CD4-positive, alpha-beta T cell treated with Interleukin-2 at 100 ng/mL for 4 hours (primary cell): ENCODE measurements at places on chromosomes 7 and 10.

DNA sequence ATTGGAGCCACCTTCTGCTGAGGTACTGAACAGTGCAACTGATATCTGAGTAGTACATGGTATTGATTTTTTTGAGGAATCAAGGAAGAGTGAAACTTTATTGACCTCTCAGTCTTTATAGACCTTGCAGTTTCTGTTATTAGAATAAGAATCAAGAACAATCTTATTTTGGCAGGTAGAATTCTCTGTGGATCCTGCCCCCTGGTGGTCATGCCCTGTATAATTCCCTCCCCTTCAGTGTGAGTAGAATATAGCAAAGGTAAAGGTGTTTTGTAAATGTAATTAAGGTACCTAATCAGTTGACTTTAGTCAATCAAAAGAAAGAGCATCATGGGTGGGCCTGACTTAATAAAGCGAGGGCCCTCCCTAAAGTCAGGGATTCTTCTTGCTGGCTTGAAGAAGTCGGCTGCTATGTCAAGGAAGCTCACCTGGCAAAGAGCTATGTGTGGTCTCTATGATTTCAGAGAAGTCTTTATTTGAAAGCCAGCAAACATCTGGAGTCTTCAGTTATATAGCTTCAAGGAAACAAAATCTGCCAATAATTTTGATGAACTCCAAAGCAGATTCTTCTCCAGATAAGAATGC, 142.8 kb downstream of the LSM5 start:
- DNase-seq: peak; percentile 8

DNA sequence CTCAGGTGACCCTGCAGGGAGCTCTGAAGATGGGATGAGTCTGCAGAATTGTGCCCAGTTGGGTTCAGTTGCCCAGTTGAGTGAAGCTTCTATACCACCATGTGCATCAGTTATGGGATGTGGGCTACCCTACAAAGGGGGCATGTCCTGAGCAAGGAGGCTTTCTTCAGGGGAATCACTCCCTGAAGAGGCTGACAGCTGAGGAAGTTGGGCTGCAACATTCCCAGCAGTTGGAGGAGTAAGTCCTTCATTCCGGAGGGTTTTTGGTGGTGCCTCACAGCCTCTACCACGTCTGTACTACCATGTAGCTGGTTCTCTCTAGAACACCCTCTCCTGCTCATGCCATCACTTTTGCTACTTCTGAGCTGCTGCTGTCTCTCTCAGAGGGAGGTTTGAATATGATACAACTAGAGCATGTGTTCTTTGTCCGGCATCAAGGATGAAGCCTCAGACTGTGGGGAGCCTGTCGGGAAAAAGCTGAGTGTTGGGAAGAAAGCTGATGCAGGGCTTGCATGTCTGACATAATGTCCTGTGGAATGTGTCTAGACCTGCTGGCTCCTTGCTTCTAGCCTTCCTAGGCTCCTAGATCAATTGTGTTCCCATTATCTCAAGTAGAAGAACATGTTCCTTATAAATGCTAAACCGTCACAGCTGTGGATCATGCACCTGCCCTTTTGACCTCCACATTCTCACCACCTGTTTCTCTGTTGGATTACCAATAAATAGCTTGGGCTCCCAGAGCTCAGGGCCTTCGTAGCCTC, 355.8 kb downstream of the CCSER2 start:
- no peak for DNase-seq

GRCh38 chr10:26457088-26457487, 18.9 kb downstream of the APBB1IP start:
- DNase-seq: no peak

DNA sequence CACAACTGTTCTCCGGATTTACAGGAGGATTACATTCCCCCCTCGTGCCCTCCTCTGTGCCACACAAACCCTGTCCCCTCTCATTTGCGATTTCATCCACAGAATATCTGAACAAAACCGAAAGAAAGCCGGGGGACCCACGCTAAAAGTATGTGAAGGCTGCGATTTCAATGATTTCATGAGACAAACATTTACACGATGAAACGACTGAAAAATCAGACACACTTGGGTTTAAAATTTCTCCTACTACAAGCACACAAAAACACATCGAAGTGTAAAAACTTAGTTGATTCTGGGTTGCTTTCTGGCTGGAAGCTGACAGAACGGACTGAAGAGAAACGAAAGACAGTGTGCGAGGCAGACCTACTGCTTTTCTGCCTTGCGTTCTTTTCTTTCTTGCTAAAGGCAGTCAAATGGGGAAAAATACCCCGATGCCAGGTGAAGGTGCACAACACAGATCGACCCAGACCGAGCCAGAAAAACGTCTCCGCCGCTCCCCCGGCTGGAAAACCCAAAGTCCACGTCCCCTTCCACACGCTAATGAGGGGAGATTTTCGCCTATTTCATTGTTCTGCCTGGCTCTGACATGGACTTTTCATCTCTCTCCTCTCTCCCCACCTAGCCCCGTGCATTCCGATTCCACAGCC, 1.2 kb downstream of the HIPK2 start:
- DNase-seq: peak; percentile 34

DNA sequence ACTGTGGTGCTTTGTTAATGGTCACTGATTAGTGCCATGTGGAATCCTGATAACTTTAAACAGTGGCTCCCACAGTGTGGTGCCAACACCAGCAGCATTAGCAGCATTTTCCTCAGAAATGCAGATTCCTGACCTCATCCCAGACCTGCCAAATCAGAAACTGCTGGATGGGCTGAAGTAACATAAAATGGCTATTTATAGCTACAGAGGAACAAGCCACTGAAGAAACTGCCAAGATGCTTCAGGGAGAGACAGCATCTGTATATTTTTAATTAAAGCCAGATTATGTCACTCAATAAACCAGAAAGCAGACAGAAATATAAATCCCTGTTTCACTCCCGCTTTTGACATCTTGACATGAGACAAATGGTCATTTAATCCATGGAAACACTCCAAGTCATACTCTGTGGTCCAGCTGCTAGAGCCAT, 178.5 kb downstream of the AMPH start:
- DNase-seq: no peak

DNA sequence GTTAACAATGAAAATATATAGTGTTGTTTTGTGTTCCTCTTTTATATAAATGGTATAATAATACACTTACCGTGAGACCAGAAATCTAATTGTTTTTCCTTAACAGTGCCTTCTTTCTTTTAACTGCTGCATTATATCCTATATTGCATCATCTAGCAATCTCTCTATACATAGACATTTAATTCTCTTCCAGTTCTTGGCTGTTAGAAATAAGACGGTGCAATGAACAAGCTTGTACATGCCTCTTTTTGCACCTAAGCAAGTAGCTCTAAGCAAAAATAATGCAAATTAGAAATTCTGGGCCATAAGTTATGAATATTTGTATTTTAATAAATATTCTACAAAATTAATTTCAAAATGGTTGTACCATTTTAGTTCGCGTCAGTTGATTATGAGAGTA, 55.9 kb upstream of the AHR start:
- DNase-seq: no peak

DNA sequence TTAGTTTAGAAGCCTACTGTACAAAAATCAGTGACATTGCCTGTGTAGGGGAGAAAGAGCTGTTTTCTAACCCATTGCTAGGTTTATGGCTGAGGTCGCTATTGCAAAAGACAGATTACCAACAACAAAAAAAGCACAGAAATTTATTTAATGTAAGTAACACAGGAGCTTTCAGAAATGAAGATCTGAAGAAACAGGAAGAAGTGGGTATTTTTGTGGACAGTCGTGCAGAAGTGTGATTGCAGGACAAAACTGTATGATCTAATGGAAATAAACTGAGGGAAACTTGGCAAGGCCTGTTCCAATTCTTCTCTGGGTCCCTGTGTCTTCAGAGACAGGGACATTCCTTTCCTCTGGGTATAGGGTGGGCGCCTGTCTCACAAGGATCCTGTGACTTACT, 87.4 kb downstream of the APBB1IP start:
- DNase-seq: no peak

DNA sequence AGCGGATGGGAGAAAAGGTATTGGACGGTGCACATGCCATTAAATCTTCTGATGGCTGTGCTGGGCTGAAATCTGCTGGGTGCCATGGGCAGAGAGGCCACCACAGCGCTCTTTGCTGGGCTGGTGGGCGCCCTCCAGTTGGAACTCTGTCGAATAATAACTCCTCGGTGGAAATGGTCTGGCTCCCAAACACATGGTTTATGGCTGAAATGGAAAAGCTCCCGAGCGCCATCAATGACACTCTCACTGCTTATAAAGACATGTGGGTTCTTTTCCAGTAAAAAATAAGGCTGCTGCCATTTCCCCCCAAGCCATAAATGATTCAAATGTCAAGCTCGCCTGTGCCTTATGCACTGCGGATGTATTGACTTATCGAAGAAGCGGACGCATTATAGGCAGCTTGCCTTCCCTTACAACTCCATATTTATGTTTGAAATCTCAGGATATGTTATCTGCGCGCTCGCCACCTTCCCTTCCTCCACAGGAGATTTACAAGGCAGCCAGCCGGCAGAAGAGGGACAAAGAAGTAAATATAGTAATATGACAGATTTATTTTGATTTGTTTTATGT, 239.0 kb upstream of the MKI67 start:
- no peak for DNase-seq

DNA sequence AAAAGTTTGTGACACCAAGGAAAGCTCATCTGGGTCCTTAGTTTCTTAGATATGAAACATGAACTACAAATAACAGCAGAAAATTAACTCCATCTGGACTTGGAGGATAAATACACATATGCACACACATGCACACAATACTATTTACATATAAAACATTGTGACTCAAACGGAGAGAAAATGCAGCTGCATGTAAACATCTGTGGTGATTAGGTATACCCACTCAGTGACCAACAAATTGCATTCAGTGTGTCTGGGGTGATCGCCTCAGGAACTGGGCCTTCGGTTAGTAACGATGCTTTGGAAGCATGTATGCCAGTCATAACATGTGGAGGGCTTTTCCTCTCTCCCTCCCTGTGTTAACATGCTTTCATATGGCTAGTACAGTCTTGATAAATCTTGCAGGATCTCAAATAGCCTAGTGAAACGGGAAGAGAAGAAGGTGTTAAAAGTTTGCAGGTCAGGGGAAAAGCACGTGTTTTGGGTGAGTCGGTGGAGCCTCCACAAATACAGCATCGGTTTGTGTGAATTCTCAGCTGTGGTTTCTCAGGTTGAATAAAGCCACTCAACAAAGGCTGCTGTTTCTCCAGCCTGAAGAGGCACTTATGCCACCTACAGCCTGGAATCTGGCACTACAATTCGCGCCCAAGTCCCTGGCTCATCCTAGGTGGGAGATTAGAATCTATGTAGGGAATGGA, 8.7 kb upstream of the GLRX3 start:
- DNase-seq: peak; percentile 65

DNA sequence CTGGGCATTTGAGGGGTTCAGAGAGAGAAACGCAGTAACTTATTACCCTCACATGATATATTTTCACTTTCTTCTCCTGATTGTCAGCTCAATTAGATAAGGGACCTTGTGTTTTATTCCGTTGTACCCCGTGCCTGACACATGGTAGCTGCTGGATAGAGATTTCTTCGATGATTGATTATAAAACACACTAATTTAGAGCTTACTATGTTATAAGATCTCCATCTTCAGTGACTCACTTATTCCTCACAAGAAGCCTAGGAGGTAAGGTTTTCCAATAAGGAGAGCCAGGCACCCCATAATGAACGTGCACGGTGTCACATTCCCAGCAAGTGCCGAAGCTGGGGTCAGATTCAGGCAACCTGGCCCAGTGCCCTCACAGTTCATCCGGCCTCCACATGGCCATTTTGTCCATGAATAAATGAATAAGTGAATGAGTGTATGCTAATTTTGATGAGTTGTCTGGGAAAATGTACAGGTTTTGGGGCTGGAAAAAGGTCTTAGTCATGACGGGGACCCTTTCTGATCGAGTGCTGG, 138.1 kb upstream of the CDCA7L start:
- DNase-seq: no peak

DNA sequence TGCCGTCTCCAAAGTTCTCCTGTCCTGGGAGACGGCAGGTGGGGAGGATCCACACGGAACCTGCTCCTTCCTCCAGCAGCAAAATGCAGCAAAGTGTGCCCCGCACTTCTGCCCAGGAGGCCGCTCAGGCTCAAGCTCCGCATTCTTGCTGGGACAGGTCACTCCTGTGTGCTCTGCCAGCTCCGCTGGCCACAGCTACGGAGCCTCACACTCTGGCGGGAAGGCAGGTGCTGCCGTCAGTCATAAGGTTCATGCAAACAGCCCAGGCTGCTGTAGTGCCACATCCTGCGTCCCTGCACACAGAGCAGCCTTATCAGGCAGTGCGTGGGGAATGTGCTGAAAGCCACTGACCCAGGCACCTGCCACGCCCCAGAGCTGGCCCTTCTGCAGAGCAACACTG, 22.4 kb downstream of the ADGRA1 start:
- DNase-seq: no peak

- DNase-seq: no peak
These were observed 407.4 kb downstream of the KCNMA1 start for GRCh38 chr10:77230194-77230593.

DNA sequence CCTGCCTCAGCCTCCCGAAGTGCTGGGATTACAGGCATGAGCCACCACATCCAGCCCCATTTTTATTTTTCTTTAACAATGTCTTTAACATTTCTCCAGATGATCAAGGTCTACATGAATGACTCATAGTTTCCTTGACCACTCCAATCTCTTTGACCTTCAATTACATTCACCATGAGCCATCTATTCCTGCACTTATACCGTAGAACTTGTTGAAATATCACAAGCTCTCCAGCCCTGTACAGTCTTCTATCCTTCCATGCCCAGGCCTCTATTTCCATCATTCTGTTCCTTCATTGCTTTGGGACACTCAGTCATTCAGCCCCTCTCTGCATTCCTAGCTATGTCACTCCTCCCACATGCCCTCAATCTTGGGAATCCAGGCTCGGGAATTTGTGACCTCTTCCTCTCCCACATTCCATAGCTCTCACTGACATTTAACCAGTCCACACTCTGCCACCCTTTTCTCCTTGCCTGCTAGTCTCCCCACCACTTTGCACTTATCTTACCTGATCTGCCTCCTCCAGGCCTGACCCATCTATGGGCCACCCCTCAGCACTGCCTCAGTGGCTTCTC, 151.8 kb upstream of the STK17A start:
- no peak for DNase-seq

DNA sequence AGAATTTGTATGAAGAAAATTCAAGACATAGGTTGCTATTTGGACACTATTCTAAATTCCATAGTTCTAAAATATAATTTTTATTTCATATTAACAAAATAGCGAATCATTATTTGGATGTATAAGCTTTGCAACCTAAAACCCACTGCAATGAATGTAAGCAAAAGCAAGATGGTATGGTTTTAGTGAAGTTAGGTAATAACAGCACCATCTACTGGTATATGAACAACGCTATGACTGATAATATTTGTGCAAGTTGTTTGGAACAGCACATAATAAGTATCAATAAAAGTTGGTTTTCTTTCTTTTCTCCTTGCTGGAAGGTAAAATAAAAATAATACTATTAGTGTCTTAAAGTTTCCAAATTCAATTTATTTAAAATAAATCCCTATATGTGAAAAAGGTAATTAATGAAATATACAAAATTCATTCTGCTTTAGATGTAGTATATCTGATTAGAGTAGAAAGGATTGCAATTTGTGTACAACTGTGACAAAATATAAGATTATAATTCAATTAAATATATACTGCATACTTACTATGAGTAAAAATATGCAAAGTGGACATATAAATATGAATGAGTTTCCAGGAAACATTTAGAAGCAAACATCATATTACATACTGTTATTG, 79.0 kb upstream of the LSM8 start:
- DNase-seq: no peak
